MG63 (cell line): ENCODE measurements at places on chromosomes 3 and 15. TPM values are rescaled to one million over a fixed set of nuclear protein-coding genes. Genes with fewer than 3 reads are reported as not detected.

DNA sequence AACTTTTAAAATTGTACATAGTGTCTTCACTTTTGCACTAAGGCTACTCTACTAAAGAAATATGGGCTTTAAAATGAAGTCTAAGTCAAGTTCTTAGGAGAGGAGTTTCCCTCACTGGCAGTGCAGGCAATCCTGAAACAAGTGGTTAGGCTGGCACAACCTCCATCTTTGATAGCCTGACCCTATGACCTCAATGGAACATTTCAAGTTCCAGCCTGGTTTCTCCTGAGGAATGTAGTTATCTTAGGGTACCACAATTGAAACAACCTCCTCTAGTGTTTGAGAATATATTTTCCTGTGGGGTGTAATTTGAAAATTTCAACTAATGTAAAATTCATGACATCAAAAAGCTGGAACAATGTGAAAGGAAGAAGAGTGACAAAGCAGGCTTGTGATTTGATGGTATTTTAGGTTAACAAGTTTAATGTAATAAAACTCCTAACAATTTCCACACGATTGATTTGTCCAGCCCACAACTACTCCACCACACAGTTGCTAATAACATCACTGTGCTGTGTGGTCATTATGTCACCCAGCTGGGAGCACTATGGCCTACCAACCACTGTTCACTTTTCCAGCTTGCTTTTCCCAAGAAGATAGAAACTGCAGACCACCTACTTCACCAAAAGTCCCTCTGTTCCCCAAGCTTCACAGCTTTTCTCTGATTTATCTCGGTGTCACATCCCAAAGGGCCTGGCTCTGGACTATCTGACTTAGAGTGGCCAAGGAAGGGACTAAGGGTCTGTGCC is 1.8 kb downstream of the WWTR1 start:
- no peak for DNase-seq

DNA sequence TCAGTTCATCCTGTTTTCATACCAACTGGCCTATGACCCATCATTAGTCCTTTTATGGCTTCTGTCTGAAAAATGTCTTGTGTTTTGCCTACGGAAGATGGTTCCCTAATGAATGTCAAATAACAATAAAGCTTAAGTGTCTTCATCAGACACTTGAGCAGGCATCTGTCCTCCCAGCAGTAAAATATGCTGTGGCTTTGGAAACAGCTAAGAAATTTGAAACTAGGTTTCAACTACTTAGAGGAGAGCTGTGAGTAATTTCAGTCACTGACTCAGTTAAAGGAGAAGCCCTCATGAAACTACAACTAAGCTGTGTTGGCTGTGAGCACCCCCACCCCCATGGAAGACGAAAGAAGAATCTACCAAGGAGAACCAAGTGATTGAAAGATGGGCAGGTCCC is 409.4 kb upstream of the PPP2R3A start:
- no peak for DNase-seq

DNA sequence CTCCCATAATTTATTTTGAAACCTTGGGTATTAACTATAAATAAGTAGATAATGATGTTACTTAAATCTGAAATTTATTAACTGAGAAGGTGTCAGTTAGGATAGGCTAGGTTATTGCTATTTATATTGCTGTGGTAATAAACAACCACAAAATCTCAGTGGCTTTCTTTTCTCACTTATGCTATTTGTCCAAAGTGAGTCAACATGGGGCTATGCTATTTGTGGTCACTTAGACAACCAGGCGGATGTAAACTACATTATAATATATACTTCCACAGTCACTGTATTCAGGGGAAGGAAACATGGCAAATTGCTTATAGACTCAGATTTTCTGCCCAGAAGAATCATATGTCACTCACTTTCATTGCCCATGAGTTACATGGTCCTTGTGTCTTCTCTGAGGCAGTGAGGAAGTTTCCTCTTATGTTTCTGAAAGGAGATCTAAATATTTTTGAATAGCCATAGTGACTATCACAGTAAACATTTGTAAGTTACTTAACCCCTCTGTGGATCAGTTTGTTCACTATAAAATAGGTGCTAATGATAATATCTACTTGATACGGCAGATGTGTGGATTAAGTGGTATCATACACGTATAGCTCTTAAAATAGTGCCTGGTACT is 19.8 kb downstream of the HMG20A start:
- DNase-seq = no peak

Gene RGMA
- total RNA-seq = 0.47 TPM in 1 of 2 replicates, not detected in the other

DNA sequence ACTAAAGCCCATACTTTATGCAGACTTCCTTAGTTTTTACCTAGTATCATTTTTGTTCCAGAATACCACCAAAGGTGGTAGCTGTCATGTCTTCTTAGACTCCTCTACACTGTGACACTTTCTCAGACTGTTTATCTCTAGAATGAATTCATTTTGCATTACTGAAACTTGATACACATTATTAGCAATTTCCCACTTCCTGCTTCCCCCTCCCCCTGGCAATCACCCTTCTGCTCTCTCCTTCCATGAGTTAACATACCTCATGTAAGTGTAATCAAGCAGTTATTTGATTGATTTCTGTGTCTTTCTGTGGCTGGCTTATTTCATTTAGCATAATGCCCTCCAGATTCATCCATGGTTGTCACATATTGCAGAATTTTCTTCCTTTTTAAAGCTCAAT is 204.9 kb downstream of the STAG1 start:
- peak; percentile 47 for DNase-seq

Gene IFT122
- total RNA-seq = 25.3 and 45.7 TPM in 2 replicates
